ENCODE measurements at places on chromosomes 3 and 15.

- DNase-seq, result no peak
Measured at GRCh38 chr3:142019794-142020320, 129.5 kb downstream of the TFDP2 start.

DNA sequence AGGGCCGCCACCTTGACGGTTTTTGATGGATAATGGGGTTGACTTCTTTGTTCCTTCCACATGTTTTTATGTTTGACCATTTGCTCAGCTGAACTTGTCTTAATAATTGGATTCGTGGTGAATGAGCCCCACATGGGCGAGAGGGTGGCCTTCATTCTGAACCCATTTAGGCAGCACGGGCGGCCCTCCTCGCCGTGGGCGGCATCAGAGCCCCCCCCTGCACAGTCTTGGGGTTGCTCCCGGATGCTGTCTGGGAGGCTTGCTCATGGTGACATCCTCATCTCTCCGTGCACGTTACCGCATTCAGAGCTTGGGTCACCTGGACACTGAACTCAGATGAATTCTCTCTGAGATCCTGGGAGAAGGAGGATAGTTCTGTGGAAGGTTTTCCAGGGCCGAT lies 172.3 kb upstream of the OSBPL11 start:
- no peak for DNase-seq

DNA sequence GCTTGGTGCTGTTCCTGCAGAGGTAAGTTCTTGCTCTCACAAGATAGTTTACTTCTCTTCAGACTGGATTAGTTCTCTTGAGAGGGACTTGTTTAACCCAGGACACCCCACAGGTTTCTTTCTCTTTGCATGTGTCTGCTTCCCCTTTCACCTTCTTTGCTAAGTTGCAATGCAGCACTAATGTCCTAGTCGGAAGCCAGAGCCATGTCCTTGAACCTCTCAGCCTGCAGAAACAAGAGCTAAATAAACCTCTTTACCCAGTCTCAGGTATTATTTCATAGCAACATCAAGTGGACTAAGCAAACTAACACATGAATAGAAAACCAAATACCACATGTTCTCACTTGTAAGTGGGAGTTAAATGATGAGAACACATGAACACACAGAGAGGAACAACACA lies 915.2 kb downstream of the NSUN3 start:
- DNase-seq, result no peak

DNA sequence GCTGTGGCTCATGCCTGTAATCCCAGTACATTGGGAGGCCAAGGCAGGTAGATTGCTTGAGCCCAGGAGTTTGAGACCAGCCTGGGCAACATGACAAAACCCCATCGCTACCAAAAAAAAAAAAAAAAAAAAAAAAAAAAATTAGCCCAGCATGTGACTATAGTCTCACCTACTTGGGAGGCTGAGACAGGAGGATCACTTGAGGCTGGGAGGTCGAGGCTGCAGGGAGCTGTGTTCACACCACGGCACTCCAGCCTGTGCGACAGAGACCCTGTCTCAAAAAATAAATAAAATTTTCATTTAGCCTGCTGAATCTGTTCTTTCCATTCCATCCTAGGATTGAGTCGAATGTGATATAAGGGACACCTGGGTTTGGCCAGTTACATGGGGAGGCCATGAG lies 14.6 kb upstream of the PRICKLE2 start:
- no peak for DNase-seq

GRCh38 chr3:72050048-72050632 lies 265.2 kb upstream of the PROK2 start:
- no peak for DNase-seq

DNA sequence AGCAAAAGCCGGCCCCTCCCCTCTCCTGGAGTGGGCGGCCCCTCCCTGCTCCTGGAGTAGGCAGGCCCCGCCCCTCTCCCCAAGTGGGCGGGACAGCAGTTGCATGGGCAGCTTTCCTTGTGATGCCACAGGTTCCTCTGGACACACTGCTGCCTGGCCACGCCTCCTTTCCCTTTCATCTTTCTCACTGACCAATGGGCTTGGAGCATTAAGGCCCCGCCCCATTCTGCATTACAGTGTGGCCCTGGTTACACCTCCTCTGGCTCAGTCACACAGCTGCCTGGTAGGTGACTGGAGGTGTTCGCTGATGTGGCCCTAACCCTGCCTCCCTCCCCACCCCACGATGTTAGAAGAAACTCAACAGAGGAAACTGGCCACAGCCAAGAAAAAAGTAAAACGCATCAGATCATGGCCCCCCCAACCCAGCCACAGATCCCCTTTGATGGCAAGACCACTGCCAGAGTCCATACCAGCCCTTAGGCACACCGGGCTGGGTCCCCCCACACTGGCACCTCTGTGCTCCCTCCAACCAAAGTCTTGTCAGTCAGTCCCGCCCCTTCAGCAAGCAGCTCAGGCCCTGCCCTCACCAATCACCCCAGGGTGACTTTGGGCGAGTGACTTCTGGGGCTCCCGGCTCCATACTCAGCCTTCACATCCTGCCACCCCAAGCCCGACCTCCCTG lies 84.3 kb downstream of the ADAMTS7 start:
- DNase-seq, result no peak

GRCh38 chr3:119145500-119146167 lies at the start of gene TEX55:
Gene TEX55 (plus strand): TSS chr3:119146165. CDS start chr3:119146190, 25 bp downstream.
- DNase-seq, result peak; percentile 80

DNA sequence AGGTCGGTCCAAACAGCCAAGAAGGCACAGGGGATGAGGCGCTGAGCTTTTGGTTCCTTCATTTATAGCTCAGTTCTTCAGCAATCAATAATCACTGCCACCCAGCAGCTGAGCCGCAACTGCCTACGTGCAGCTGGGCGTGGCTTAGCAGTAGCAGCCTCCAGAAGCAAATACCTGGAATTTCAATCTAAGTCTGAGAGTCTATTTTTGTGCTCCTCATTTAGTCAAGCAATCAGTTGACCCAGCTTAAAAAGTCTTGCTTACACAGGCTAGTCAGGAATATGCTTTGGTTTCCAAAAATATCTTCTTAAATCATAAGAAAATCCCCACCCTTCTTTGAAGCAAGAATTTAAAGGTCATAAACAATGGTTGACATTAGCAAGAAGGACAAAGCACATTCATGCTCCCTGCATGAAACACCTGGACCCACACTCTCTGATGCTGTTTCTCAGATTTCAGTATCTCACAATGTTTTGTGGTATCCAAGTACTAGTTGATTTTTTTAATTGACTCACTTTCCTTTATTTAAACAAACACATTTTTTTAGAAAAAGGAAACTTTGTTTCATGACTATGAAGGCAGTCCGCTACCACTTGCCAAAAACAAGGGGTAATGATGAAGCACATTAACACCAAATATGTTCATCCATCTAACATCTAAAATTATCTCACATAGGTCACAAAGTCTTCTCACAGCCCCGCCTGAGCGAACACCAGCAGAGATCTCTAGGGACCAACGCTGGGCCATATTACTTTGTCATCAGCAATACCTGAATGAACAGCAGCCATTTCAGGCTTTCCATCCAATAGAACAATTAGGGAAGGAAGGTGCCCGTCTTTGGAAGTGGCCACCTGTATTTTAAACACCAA lies 106.1 kb downstream of the OXNAD1 start:
- peak; percentile 7 for DNase-seq

- no peak for DNase-seq
Measured at GRCh38 chr3:294581-294980, 98.0 kb downstream of the CHL1 start.

DNA sequence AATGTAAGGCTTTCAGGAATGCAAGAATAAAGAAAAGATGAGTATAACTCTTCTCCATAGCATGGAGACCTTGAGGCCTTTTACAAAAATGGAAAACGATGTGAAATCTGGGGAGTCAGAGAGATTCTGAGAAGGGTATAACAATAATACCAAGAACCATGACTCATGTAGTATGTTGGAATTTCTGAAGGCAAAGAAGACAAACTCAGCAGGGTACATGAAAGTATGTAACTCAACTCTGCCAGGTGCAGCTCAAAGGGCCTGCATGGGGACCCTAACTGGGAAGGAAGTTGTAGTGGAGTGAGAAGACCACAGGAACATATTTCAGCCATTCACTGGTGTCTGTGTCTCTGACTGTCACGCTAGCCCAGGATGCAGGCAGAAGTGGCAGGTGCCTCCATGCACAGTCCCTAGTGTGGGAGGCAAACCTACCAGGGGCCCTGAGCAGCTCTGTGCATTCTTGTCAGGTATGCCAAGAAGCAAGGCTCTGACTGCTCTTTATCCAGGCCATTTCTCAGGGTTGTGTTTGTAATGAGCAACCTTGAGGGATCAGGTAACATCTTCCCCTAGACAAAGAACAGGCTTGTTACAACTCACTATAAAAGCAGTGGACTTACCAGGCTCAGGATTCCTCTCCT lies 57.2 kb downstream of the GPR156 start:
- DNase-seq, result no peak

DNA sequence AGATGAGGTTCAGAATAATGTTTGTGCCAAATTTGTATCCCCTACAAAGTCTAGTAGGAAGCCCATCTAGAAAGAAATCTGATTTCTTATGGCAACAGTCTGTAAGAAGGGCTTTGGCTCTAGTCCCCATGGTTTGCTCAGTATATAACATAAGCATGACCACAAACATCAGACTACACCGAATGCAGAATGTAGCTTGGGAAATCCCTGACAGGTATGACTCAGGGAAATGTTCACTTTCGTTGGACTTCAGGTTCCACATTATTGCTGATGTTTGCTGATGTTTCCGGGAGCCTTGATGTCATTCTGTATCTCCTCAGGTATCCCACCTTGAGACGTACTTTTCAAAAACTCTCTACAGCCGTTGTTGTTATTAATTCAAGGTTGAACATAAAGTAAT lies 304.4 kb upstream of the TGFBR2 start:
- DNase-seq, result no peak

DNA sequence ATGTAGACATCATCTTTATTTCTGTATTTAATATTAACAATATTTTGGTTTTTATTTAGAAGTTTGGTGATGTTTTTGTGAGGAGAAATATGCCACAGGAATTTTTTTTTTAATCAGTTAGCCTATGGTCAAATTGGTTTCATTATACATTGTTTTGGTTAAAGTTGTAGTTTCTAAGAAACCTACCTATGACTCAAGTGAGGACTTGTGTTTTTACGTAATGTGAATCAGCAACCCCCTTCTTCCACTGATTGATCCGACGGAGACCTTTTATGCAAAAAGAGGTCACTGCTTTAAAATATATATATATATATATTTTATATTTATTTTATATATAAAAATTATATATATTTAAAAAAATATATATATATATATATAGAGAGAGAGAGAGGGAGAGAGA lies 698.1 kb downstream of the FHIT start:
- no peak for DNase-seq

DNA sequence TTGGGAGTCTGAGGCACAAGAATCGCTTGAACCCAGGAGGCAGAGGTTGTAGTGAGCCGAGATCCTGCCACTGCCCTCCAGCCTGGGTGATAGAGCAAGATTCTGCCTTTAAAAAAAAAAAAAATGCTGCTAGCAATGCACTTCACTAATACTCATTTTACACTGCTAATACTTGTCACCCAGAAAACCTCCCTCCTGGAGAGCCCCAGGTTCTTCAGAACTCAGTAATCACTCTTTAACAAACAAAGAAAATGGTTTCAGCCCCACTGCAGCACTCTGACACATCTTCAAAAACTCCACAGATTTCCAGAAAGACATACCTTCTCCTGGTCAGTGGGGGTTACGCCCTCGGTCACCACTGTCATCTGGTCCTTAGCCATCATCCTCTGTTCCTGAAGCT lies 366.7 kb downstream of the SHQ1 start:
- no peak for DNase-seq

DNA sequence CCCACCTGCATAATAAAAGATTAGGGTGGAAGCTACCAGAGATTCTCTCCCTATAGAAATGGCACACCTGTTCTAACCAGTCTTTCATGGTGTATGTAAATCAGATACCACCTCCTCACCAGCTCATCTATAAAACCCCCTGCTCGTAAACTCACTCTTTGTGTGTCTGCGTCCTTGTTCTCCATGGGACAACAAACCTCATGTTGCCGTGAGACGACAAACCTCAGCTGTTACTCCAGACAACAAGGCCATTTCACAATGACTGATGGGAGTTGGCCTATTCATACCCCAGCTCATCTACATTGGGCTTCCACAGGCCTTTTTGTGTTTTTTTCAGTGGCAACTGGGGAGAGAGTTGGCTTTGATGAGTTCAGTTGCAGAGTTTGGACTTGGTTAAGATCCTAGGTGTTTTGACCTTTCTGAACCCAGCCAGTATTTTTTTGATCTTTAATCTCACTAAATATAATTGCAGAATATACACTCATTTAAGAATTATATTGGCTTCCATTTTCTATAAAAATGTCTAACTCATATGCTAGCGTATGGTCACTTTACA lies 96.6 kb upstream of the LRIG1 start:
- no peak for DNase-seq

- DNase-seq, result no peak
Measured at GRCh38 chr3:64686446-64686908, 1.3 kb downstream of the ADAMTS9 start.

DNA sequence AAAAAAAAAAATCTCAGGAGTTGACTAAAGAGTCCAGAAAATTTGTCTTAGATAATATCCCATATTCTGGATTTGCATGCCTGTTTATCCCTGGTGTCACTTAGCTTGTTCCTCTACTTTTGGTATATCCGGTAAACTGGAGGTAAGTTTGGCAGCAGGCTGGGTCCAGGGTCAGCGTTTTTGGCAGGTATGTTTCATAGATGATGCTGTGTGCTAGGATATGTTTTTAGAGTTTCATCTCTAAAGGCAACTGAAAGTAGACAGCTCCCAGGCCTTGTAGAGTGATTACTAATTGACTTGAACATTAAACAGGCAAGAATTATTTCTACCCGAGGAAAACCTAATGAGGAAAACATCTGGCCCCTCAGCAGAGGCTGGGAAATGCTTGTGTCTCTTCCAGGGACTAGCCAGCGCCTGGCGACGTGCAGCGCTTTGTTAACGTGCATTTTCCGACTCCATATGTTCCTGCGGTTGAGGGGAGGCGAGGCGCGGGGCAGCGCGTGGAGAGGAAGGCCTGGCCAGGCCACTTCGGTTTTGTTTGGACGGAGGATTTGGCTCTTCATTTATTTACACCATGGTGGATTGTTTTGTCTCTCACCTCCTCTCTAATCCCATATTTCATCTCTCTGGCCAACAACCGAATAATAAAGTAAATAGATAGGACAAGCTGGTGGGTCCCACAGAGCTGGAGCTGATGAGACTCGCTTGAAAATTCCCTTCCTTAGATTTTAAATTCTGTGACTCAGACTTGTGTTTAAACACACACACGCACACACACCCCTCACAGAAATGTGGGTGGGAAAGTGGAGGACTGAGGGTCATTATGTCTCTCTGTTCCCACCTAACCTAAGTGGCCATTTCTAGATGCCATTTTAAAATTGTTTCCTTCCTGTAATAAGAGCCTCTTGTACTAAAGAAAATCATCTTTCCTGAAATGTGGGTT lies 65.3 kb downstream of the ASB7 start:
- no peak for DNase-seq
